ENCODE measurements at places on chromosomes 12 and 14. TPM values are rescaled to one million over a fixed set of nuclear protein-coding genes. Genes with fewer than 3 reads are reported as not detected.

Gene FGF6
- not detected for total RNA-seq

Gene IL31
- total RNA-seq = not detected

Gene SPIC
- total RNA-seq = not detected

Gene FAIM2
- total RNA-seq = not detected

Gene GRIN2B
- not detected for total RNA-seq

Gene RABGGTA
- total RNA-seq = 21.6 TPM

Gene COX8C
- not detected for total RNA-seq

Gene CLEC1B
- total RNA-seq = not detected

Gene CHD8
- 61.3 TPM for total RNA-seq

Gene AQP2
- not detected for total RNA-seq

Gene LUM
- total RNA-seq = 0.46 TPM

Gene LALBA
- total RNA-seq = not detected

Gene POTEG
- not detected for total RNA-seq

Gene CHMP4A
- total RNA-seq = 36.5 TPM

Data from pulmonary artery endothelial cell (primary cell).